Activated naive CD4-positive, alpha-beta T cell treated with anti-CD3 and anti-CD28 coated beads for 36 hours (primary cell): ENCODE measurements at places on chromosomes 2 and 18.
A peak's percentile ranks its signal among the peaks of the same experiment; 100 is the strongest.

DNA sequence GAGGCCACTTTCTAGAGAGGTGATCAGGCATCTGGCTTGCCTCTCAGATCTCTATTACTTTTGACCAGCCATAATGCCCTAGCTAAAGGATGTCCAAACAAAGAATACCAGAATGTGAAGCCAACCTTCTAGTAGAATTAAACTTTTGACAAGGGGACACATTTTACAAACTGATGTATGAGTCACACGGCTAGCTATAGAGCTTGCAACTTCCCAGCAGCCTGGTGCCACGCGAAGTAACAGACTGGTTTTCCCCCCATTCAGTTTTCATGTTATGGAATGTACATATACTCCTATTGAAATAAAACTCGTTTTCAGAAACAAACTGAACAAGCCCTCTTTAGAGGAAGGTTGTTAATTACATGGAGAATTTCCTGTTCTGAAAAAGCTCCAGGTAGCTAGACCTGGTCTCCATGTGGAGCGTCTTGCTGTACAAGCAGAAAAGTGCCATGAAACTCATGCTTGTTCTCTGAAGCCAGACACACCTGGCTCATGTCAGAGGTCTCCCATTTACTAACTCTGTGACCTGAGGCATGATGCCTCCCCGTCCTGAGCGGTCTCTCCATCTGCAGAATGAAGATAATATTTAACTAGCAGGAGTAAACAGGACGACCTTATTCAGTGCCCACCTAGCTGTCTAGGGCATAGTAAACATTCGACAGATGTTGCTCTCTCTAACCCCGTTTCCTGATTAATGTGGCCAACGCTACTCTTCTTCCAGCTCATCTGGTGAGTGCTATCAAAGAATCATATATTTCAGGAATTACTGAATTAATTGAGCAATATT, 81.5 kb upstream of the MAP3K20 start:
- DNase-seq: no peak

DNA sequence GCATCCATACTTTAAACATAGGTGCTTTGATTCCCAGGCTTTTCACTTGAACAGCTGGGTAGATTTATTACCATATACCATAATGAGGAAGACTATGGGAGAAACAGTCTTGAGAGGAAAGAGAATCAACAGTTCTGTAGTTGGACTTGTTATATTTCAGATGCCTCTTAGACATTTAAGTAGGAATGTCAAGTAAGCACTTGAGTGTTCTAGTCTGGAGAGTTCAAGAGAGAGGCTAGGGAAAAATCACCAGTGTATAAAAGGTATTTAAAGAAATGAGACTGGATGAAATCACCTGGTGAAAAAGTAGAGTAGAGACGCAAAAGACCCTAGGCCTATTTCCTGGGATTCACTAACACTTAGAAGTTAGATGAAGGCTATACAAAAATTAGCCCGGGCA, 13.5 kb upstream of the CCNT2 start:
- DNase-seq: no peak

DNA sequence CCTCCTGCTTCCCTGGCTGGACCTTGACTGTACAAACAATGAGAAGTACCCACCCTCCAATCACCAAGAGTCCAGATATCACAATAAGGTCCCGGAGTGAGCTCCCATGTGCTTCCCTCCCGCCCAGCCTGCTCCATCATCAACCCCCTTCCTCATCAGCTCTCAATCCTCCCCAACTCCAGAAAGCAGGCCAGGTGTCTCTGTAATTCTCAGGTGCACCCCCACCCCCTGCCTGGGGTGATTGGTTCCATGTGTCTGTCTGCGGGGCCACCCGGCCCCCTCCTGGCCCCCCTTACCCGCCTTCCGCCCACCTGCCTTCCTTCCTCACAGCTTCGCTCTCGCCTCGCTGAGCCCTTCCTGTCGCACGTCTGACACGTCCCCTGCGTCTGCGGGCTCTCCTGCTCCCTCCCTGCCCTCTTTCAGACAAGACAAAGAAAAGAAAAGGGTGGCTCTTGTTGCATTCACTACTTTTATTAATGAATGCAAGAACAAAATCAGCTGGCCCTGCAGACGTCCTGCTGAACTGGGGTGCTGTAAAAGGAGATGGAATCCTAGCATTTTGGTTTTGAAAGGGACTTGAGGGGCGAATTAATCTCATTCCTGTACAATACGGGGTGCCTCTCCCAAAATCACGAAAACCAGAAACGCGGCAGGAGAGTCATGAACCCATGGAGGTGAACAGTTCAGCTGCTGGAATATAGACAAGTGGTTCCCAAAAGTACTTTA, 26.5 kb upstream of the IGFBP2 start:
- DNase-seq: peak; percentile 77

- DNase-seq: no peak
These were observed 110.2 kb upstream of the THOC1 start for GRCh38 chr18:378079-378478.

DNA sequence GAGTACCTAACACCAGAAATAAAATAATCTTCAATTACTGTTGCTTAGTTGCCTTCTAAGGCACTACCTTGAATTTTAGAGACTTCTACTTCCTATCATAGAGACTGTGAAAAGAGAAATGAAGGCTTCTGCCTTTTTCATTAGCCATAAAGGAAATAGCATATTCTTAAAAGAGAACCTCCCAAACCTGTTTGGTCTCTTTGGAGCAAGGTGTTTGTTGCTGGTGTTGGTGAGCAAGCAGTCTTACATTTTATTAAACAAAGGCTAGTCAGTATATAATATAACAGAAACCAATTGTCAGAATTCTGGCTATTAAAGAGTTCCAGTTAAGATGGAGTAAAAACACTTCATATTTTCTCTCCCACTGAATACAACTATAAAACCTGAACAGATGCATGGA, 116.4 kb downstream of the TAF4B start:
- DNase-seq: no peak

DNA sequence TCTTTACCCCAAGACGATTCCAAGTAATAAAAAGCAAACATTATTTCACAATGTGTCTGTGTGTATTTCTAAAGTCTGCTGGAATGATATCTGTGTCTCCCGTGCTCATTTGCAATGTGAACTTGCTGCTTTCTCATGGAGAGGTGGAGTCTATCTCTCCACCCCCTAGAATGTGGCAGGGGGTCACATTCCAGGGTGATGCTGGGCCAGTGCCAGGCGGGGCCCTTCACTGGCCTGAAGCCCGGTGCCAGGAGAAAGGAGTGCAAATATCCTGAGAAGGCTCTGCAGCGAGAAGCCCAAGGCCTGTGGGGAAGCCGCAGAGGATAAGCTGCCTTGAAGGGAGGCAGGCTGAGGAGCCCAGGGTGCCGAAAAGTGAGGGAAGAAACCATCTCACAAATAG, 26.8 kb upstream of the LDLRAD4 start:
- DNase-seq: no peak

DNA sequence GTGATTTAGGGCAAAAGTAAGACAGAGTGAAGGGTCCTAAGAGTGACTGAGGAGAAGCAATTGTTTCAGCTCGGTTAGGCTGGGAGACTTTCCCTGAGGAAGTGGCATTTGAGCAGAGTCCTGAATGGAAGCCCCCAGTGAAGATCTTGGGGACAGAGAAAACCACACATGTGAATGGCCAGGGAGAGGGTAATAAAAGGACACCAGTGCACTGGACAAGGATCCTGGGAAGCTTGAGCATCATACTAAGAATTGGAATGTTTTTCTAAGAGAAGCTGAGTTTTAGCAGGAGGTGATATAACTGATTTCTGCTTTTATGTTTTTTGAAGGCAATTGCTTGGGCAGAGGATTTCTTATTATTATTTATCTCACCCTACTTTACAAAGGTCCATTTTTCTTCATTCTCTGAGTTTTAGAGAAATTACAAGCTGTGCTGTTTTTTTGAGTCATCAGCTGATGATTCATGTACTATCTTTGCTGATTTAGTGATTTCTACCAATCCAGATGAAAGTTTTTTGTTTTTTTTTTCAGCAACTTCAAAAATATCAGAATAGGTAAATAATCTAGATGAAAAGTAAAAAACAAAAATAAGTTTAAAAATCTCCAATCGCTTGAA, 43.5 kb downstream of the MFSD6 start:
- DNase-seq: no peak

GRCh38 chr2:96267159-96267971, 1.3 kb downstream of the CIAO1 start:
- peak; percentile 74 for DNase-seq

DNA sequence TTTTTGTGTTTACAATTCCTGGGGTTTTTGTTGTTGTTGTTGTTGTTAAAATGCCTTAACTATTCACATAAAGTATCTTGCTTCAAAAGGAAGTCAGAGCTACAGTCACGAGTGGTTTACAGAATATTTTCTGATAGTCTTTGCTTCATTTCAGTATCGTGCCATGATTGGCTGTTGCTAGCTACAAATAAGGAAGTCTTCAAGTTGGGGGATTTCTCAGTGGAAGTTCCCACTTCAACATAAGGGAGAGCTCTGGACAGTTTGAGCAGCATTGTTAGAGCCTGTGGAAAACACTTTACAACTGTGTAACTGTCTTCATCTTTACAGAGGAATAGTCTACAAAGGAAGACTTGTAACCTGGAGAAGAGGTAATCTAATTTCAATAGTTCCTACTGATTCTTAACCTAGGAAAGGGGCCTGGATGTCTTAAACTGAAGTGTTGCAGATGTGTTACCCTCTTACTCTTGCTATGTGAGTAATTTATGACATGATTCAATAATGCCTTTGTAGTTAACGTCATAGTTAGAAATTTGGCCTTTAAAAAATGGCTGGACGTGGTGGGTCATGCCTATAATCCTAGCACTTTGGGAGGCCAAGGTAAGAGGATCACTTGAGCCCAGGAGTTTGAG, 23.4 kb upstream of the TANK start:
- peak; percentile 48 for DNase-seq

- DNase-seq: no peak
These were observed 521 bp upstream of the PROM2 start for GRCh38 chr2:95273566-95274290.

GRCh38 chr18:31821545-31822171, 61.0 kb upstream of the SLC25A52 start:
- no peak for DNase-seq

- no peak for DNase-seq
These were observed 488.5 kb upstream of the NRP2 start for GRCh38 chr2:205193836-205194228.

GRCh38 chr18:77013811-77014521, 118.6 kb downstream of the MBP start:
- DNase-seq: no peak

GRCh38 chr2:235146206-235146605, 194.4 kb downstream of the SH3BP4 start:
- DNase-seq: no peak

DNA sequence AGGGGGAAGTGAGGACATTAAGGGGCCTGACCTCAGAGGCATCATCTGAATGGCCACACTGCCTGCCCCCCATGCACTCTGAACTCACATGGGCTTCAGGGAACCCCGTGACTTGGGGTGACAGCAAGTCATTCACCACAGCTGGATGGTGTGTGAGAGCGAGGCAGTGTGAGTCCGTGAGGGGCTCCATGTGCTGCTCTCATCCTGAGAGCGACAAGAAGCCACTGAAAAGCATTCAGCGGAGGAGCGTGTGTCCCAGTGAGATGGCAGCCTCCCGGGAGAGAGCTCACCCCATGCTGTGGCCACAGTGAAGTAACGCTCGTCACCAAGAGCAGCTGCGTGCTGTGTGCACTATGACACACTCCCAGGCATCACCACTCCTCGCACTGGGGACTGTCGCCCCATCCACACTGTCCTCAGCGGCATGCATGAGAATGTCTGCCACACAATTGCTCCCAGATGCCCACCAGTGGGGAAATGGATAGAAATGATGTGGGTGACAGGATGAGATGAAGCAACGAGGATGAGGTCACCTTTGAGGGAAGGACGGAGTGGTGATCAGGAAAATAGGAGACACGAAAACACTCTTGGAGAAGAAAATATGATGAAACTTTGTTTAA, 213.0 kb upstream of the RAB6C start:
- DNase-seq: no peak

DNA sequence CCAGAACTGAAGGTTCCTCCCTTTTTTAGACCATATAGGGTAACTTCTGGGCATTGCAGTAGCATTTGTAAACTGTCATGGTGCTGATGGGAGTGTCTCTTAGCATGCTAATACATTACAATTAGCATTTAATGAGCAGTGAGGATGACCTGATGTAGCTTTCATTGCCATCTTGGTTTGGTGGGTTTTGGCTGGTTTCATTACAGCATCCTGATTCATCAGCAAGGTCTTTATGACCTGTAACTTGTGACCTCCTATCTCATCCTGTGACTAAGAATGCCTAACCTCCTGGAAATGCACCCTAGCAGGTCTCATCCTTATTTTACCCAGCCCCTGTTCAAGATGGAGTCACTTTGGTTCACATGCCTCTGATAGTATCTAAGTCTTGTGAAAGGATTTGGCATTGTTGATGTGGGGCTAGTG, 159.0 kb downstream of the TMX3 start:
- no peak for DNase-seq

- no peak for DNase-seq
These were observed 102.5 kb upstream of the ITPRID2 start for GRCh38 chr2:181788897-181789555.

GRCh38 chr2:32732120-32732519, 104.3 kb downstream of the TTC27 start:
- DNase-seq: no peak

- no peak for DNase-seq
These were observed 11.4 kb downstream of the DNAJB2 start for GRCh38 chr2:219290381-219291171.

DNA sequence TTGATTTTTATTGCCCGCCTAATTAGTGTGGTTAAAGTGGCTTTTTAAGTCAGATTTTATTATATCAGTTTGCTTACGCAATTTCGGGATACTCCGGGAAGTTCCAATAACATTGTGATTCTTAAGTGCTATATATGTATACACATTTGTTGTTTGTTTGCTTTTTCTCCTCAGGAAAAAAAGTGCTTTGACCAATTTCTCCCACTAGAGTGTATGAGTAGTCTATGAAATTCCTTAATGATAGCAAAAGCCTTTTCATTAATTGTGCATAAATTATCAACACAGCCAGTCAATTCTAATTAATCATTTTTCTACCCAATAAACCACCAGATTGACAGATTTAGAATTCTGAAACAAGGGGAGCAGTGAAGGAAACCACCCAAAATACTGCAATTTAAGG, 172.2 kb downstream of the DPP10 start:
- DNase-seq: no peak

DNA sequence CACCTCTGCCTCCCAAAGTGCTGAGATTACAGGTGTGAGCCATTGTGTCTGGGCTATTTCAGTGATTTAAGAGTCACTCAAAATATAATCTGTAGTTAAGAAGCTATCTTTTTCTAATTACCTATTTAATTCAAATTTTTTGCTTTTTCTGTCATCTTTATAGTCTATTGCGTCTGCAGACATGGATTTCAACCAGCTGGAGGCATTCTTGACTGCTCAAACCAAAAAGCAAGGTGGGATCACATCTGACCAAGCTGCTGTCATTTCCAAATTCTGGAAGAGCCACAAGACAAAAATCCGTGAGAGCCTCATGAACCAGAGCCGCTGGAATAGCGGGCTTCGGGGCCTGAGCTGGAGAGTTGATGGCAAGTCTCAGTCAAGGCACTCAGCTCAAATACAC, 95.1 kb downstream of the COMMD1 start:
- DNase-seq: no peak

- DNase-seq: peak; percentile 47
These were observed 210.7 kb downstream of the ARL4C start for GRCh38 chr2:234286118-234286598.
